ENCODE measurements at places on chromosomes 2 and 18.

DNA sequence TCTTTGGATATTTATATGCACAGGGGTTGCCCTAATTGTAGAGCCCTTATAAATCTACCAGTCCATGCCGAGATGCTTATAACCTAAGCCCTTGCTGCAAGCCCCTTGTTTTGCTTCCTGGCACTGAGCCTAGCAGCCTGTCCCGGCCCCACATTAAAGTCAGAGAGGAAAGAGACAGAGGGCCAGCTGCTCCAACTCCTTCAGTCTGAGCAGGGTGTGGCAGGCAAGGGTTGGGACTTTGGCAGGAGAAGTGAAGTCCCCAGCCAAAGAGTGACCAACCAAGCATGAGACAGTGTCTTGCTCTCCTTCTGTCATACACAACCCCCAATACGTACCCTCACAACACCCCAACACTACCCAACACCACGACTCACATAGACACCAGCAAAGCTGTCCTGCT is 54.7 kb upstream of the FZD7 start:
- DNase-seq: no peak

- no peak for DNase-seq
Measured at GRCh38 chr2:113217455-113218282, 43.9 kb downstream of the PSD4 start.

GRCh38 chr2:177241711-177242120 is 22.8 kb downstream of the NFE2L2 start:
- DNase-seq: no peak

DNA sequence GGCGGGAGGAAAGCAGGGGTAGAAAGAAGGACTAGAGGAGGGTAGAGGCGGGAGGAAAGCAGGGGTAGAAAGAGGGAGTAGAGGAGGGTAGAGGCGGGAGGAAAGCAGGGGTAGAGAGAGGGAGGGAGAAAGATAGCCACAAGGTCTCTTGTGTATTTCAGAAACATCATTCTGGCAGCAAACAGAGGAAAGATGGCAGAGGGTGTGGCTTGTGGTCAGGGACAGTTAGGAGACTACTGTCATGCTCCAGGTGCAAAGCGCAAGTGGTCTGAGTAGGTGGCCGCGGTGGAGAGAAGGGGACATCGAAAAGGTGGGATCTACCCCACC is 82.4 kb upstream of the TAF1B start:
- DNase-seq: no peak

DNA sequence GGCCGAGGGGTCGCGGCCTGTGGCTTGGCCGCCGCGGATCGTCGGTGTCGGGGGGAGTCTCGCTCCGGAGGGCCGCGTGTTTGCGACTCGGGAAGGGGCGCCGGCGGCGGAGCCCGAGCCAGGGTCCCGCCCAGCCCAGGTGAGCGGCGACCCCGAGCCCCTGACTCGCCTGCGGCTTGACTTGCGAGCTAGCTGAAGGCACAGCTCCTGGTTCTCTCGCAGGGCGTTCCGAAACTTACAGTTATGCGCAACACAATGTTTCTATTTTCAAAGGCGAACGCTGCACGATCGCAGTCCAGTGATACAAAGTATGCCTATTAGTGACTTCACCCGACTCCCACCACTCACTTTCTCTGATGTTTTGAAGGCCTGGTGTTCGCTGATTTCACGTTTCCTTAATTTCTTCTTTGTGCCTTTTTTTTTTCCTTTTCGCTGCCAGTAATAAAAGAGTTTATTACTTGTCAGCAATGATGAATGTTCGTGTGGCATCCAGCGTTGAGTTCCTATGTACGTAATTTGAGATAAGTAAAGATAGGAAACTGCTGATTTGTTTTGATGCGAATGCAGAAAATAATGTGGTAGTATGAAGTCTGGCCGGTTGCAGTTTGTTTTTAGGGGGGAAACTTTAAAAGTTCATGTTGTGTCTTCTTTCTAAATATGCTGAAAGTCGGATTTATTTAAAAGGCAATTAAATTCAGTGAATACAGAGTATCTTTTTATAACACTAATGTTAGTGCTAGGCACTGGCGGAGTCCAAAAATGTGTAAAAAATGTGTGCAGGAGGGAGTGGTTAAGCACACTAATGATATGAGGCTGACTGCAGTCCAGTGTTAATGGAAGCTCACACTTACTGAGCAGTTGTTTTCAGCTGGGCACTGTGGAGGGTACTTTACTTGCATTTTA is 706 bp downstream of the UBXN2A start:
- no peak for DNase-seq

DNA sequence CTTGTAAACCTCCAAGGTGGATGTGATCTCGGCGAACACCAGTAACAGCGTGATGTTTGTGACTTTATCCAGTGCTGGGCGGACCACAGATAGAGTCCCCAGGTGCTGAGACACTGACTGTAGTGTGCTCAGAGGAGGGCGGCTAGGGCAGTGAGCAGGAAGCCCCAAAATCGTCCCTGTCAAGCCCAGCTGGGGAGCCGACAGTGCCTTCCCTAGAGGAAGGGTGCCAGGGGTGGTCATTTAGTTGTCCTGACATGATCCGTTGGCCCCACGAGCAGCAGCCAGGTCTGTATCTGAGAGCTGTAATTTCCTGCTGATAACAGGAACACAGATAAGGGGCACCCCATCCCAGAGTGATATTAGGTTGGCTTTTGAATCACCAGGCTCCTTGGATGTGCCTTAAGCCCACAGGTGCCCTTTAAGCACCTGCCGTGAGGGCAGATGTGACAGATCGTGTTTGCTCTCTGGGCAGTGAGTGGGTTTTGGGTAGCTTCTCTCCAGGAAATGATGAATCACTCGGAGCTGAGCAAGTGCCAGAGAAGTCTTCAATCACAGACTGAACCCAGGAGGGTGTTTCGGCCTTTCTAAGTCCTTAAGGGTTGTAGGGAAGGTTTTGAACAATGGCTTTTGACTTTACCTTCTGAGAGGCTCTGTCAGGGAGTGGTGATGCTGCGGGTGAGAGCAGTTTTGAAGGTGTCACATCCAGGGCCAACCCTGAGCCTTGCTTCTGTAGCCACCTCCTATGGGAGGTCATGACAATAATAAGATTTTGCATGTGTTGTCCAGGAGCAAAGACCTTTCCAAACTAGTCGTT is 7.7 kb downstream of the LPIN1 start:
- DNase-seq: peak; percentile 47

GRCh38 chr18:35024196-35024595 is 17.0 kb upstream of the MAPRE2 start:
- no peak for DNase-seq

DNA sequence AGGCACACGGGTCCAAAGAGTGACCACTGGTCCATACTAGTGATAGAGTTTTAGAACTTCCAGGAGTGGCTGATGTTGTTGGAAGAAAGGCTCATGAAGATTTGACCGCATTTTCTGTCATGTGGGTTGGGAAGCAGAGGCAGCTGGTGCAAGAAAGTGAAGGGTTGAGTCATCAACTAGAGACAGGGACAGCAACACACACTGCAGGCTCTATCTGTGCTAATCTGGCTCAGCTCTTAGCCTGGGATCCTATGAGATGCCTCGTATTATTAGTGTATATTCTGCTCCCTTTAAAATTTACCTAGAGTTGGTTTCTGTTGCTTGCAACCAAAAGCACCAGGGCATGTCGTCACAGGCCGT is 2.5 kb upstream of the SH3RF3 start:
- no peak for DNase-seq

GRCh38 chr18:29780816-29781215 is 1261.7 kb downstream of the DSC3 start:
- DNase-seq: no peak

DNA sequence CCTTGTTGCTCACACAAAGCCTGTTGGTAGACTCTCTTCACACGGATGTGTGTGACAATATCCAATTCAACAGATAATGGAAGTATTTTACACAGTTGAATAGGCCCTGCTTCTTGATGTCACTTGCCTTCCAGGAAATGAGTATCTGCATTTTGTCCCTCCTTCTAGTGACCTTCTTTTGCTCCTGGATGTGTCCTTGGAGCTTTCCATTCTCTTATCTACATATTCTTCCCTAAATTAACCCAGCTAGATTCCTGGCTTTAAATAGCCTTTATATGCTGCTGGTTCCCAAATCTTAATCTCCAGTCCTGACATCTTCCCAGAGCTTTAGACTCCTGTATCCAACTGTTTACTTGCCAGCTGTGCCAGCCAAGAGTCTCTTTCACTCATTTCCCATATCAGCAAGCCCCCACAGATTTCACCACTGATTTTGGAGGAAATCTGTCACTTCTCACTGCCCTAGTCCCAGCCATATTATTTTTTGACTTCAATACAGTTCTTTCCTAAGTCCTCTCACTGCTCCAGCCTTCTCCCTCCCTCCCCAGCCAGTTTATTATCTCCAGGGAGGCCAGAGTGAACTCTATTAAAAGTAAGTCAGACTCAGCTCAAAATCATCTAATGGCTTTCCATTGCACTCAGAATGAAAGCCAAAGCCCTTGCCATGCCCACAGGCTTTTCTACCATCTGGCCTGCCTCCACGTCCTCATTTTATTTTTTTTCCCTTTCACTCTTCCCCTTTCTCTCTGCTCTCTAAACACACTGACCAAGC is 170.0 kb downstream of the PDE11A start:
- no peak for DNase-seq

Measured in activated CD8-positive, alpha-beta memory T cell treated with anti-CD3 and anti-CD28 coated beads for 4 hours (primary cell).